Kidney epithelial cell (primary cell): ENCODE measurements at places on chromosomes 2 and 18.

- no peak for DNase-seq
Measured at GRCh38 chr2:169452080-169452479, 27.2 kb upstream of the BBS5 start.

DNA sequence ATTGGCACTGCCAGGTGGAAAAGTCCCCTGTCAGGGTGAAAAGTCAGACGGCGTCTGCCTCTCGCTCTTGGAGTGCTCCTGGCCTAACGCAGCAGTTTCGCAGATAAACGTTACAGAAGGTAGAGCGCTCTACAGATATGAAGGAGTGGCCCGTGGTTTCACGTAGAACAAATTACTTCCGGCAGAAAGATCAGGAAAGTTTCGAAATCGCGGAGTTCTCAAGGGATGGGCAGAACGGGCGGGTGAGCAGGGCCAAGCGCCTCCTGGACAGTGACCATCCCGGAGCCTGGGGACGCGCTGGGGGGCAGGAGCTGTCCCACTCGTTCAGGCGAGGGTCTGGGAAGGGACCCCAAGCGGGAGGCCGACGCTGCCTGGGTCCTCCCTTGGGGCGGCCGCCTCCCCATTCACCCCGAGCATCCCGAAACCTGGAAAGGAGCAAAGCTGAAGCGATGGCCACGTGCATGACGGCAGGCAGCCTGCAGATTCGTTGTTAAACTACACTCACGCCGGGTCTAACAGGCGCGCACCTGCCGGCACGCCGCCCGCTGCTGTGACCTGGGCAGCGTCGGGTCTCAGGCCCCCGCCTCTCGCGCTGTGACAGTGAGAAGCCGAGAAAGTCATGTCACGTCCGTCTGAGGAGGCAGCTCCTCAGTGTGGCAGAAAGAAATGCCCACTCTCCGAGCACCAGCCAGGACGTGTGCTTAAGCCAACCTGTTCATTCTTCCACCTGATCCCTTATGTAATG is 122.9 kb upstream of the SALL3 start:
- DNase-seq: no peak

DNA sequence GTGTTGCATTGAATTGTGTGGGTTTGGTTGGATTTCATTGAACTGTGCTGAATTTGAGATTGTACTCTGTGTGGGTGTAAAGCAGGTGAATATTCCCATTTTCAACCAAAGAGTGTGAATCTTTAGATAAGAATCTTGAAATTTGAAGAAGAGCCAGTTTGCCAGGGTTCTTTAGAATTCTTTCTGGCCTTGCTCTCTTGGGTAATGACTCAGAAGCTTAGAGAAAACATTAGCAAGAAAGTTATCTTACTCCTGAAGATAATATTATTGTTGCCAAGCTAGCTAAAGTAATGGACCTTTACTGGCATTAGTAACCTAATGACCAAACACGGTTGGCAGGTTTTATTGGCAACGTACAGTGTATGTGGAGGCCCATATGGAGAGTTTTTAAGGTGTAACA is 46.4 kb upstream of the SIX3 start:
- DNase-seq: no peak

DNA sequence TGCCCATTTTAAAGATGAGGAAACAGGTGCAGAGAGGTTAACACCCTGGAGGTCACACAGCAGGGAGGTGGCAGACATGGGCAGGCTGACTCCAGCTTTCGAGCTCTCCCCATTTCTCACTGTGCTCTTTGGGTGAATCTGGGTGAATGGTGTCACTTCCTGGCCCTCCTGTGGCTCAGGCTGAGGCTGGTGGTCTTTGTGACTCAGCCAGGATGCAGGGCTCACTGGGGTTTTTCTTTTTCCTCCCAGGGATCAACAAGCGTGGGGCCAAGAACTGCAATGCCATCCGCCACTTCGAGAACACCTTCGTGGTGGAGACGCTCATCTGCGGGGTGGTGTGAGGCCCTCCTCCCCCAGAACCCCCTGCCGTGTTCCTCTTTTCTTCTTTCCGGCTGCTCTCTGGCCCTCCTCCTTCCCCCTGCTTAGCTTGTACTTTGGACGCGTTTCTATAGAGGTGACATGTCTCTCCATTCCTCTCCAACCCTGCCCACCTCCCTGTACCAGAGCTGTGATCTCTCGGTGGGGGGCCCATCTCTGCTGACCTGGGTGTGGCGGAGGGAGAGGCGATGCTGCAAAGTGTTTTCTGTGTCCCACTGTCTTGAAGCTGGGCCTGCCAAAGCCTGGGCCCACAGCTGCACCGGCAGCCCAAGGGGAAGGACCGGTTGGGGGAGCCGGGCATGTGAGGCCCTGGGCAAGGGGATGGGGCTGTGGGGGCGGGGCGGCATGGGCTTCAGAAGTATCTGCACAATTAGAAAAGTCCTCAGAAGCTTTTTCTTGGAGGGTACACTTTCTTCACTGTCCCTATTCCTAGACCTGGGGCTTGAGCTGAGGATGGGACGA is 13.2 kb downstream of the ITM2C start:
- no peak for DNase-seq

- DNase-seq: no peak
Measured at GRCh38 chr2:127347734-127348392, 39.9 kb downstream of the MAP3K2 start.
